ENCODE measurements at places on chromosomes 3 and 15.

- DNase-seq = no peak
Measured at GRCh38 chr15:83065431-83065830, 1.6 kb downstream of the BTBD1 start.

- DNase-seq = peak; percentile 96
Measured at GRCh38 chr15:75036212-75036616, 12.8 kb downstream of the PPCDC start.

DNA sequence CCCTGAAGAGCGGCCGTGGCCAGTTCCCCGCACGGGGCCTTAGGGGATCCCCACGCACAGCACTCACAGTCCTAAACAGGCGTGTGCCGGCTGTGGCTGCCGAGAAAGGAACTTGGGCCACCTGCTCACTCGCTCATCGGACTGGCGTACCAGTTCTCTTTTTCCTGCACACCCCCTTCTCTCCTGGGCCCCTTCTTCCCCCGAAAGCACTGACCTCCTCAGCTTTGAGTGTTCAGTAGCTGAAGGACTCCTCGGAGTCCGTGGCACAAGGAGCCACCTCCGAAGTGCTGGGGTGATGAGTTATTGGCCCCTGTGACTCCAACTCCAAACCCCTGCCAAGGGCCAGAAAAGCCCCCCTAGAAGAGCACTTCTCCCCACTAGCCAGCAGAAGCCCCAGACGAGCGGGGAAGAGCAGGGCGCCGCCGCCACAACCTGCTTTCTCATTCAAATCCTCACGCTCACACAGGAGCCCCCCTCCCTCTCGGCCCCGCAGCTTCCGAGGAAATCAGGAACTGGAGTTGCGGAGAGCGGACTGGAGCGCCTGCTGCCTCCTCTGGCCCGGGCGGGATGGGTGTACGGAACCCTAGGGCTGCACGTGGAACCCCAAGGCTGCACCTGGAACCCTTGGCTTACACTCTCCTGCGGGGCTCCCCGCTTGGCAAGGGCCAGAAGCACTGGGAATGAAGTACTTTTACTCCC lies at the start of gene PLCH1:
Gene PLCH1, minus strand, starts transcription at position 446 of the 699 bp plus-strand sequence. CDS start 40,847 bp downstream, outside the sequence.
- peak; percentile 96 for DNase-seq

DNA sequence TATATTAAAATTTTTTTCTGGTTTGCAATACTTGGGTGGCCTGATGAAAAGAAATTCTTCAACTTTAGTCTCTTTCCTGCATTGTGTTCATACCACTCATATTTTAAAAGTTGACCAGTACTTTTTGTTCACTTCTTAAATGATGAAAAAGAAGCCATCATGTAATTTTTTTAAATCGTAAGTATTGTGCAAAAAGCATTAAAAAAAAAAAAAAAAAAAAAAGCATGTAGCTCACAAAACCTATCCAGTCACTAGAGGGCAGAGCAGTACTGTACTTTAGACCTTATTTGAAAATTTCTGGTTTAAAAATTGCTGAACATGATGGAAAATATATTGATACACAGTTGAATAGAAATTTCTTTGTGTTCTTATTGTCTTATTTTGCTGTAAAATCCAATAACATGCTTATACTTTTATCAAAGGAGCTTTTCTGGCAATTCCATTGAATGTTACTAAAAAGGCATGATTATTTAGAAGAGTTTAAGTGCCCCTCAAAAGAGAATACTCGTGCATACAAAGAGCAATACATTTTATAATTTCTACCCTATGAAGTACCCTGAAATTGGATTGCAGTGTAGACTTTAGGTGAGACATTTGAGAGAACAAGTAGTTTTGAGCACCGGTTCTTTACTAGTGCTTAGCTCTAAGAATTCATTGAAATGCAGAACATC lies 137.7 kb downstream of the BBX start:
- DNase-seq = no peak

- DNase-seq = no peak
Measured at GRCh38 chr3:119642746-119643473, 17.5 kb downstream of the POPDC2 start.

DNA sequence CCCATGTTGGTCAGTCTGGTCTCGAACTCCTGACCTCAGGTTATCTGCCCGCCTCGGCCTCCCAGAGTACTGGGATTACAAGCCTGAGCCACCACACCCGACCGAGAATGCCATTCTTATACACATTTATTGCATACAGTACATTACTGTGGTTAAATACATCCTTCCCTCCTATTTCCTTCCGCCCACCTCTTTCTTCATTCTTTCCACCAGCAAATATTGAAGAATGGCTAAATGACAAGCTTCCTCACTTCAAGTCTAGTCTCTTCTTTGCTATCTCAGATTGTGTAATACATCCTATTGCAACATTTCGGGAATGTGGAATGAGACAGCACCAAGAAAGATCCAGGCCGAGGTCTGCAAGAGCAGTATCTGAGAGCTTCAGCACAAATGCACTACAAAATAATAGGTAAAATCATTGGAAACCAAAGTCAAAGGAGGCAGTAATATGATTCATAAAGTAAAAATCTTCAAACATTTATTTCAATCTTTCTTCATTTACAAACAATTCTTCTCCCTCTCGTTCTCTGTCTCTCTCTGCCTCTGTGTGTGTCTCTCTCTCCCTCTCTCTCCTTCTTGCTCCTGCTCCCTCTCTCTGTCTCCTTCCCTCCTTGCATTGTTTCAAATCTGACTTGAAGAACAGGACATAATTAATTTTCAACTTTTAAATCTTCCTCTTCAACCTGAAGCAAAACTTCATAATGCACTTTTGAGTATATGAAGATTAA lies 94.7 kb upstream of the TGFBR2 start:
- DNase-seq = peak; percentile 58

DNA sequence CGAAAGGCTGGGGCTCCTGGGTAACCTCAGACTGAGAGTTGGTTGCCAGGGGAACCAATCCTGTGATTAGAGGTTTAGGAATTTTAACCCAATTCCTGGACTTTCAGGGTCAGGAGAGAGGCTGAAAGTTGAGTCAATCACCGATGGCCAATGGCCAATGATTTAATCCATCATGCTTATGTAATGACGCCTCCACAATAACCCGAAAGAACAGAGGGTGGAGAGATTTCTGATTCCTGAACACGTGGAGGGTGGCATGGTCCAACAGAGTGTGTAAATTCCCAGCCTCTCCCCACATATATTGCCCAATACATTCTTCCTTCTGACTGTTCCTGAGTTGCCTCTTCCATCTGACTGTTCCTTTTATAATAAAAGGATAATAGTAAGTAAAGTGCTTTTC lies 137.2 kb upstream of the CBLB start:
- DNase-seq = peak; percentile 31

- DNase-seq = peak; percentile 45
Measured at GRCh38 chr3:11457135-11457534, 184.9 kb downstream of the ATG7 start.

DNA sequence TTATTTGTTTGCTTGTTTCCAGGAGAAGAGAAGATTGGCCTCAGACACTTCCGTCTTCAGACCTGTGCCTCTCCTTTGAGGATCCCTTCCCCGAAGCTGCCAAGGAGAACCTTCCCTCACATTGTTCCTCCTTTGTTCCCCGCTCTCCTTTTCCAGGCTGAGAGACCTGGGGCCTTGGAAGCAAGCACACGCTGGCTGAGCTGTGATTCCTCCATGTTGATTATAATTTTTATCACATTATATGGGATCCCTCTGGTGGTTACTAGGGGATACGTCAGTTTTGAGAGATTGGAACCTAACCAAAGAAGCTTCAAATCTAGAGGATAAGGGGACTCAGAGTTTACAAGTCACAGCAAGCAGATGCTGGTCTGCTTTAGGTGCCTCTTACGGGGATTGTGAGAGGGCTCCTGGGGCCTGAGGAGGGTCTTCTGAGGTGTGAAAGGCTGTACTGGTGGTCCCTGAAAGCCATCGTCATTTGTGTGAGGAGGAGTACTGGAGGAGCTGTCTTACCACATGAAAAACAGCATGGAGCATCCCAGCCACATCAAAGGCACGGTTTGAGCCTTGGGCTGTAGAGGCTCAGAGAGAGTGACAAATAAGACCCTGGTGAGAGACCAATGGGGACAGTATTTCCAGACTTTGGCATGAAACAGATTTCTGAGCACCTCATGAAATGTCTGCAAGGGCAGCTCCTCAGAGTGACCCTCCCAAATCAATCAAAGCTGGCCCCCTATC lies 760.1 kb upstream of the CFAP20DC start:
- peak; percentile 45 for DNase-seq

GRCh38 chr15:69021895-69022294 lies 7.4 kb downstream of the NOX5 start:
- DNase-seq = no peak

GRCh38 chr3:180855364-180855763 lies 57.1 kb upstream of the FXR1 start:
- DNase-seq = peak; percentile 91

GRCh38 chr15:91803260-91803659 lies 50.2 kb upstream of the SLCO3A1 start:
- no peak for DNase-seq

DNA sequence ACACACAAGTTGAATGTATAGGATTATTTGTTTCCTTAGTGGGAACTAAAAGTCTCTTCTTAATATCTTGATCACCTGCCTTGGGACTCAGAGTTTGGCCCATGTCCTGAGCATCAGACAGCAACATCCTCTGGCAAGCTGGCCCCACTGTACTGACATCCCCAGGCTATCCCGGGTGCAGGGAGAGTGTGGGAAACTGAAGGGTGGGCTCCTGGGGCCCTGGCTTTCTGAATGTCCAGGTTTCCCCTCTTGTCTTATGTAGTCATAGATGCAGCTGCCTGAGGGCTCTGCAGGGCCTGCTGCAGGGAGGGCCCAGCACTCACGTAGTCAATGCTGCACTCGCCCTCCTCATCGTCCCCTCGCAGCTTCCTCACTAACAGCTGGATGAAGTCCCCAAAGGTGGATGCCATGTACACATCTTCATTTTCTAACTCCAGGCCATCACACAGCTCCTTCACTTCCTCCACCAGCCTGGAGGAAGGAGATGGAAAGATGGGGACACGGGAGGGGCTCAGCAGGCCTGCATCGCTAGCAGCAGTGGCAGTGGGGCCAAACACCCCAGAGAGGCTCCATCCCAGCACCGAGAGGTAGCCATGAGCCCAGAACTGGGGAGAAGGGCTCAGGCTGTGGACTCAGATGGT lies 42.8 kb downstream of the ALDH1L1 start:
- no peak for DNase-seq

DNA sequence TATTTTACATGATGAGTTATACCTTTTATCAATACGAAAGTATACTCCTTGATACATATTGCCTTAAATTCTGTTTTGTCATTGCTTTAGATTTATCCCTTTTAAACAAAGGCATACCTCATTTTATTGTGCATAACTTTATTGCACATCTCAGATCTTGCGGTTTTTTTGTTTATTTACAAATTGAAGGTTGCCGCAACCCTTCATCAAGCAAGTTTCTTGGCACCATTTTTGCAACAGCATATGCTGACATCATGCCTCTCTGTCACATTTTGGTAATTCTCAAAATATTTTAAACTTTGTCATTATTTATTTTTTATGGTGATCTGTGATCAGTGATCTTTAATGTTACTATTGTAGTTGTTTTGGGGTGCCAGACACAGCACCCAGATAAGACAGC lies 20.9 kb downstream of the SNRK start:
- DNase-seq = no peak

- DNase-seq = no peak
Measured at GRCh38 chr3:43959498-43960447, 269.0 kb downstream of the ABHD5 start.

GRCh38 chr3:32089476-32089875 lies 16.9 kb upstream of the GPD1L start:
- no peak for DNase-seq
